ENCODE measurements at places on chromosomes 3 and 15.

GRCh38 chr3:168030577-168030976 lies 65.1 kb downstream of the GOLIM4 start:
- DNase-seq = peak; percentile 80

- no peak for DNase-seq
Observed at GRCh38 chr3:11088831-11089230, 65.5 kb upstream of the HRH1 start.

DNA sequence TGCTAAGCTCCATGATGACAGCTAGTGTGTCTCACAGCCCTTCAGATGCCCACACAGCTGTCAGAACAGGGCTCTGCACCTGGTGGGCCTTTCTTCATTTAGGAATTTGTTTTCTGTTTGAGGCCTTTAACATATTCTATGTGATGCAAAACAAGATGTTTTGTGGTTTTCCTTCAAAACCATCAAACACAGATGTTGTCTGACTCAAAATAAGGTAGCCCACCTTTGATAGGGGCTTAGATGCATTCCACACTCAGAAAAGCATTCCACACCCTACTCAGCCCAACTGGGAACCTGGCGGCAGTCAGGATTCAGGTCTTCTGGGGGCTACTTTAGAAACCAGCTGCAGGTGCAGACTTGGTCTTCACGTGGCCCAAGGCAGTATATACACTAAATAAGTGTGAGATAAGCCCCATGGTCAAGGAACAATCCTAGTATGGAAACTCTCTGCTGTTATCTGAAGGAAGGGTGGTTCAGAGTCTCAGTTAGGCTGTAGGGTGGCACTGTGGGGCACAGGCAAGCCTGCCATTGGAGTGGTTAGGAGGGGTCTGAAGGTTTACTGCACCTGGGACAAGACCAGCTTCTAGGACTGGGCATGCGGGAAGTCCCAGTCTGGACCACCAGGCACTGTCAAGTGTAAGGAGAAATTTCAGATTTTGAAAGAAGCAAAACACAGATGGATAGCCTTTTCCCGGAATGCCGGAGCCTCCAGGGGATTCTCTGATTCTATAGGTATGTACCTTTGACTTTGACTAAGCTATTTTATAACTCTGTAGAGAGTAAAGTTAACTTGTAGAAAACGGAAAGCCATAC lies 20.1 kb downstream of the LRRC2 start:
- no peak for DNase-seq

GRCh38 chr3:59084583-59084982 lies 34.8 kb upstream of the CFAP20DC start:
- peak; percentile 27 for DNase-seq

- DNase-seq = no peak
Observed at GRCh38 chr3:52176951-52177700, 20.8 kb upstream of the ALAS1 start.

- DNase-seq = no peak
Observed at GRCh38 chr3:45617430-45618080, 23.0 kb downstream of the LIMD1 start.

- no peak for DNase-seq
Observed at GRCh38 chr15:63971427-63971805, 74.9 kb downstream of the DAPK2 start.

GRCh38 chr15:60572541-60573421 lies 93.8 kb upstream of the ICE2 start:
- DNase-seq = peak; percentile 94

DNA sequence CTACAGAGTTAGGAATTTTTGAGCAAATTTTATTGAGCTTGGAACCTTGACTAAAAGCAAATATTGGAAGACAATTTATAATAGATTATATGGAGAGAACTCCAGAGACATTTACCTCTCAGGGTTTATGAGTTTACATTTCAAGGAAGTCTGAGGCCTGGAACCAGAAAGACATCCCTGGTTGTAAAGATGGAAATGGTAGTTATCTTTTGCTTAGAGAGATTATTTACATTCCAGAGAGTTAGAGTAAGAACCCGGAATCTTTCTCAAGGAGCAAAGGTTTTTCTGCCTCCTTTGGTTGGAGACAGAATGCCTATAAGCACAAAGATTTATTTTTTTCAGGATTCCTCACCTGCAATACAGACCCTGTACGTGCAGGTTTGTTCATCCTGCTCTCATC lies 458.1 kb downstream of the TBL1XR1 start:
- DNase-seq = no peak

- DNase-seq = peak; percentile 66
Observed at GRCh38 chr3:10758304-10759037, 57.6 kb upstream of the SLC6A11 start.

DNA sequence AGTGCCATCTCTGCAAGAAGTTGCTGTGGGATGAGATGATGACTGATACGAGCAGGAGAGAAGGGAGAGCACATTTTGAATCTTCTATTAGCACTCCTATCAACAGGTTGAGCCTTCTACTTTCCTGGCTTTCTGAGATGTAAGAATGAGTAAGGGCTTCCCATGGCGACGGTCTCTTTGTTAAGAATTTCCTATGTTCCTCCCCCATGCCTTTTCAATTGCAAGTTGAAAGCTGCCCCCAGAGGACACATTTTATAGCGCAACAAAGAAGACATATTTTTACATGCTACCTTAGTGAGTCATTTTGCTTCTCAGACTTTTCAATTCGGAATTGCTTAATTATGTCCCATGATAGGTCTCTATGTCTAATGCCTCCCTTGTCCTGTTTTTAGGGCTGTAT lies 71.3 kb upstream of the LRTM1 start:
- no peak for DNase-seq

DNA sequence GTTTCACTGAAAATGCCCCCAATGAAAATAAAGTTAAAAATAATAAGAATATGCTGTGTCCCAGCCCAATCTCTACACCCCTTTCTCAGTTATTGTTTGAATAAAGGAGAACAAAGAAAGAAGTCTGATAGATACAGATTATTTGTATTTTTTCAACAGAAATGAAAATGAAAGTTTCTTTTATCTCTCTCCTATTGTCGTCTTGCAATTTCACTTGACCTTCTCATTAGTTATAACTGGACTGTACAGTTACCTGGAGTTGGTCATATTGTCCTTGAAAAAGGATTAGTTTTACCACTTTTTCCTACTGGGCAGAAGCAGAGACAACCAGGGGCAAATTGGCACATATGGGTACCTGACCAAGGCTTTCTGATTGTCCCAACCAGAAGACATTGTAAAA lies 440.0 kb downstream of the PDCD6IP start:
- no peak for DNase-seq

Data from NCI-H1105 treated with DMSO at 0.1 percent for 48 hours (cell line).